ENCODE measurements at places on chromosomes 4 and X.
A peak's percentile ranks its signal among the peaks of the same experiment; 100 is the strongest.

DNA sequence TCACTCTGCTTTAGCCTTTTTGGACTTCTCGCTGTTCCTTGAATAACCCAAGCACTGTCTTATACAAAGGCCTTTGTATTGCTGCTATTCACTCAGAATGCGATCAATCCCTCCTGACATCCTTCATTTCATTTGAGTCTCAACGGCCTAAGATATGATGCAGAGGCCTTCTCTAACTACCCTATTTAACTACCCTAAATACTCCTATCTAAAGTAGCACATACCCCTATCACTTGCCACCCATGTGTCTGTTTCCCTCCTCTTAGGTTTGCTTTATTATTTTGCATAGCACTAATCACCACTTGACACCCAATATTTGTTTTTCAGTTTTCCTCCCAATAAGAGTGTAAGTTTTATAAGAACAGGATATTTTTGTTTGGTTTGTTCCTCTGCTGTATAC, 42.3 kb upstream of the ACSL4 start:
- no peak for DNase-seq

DNA sequence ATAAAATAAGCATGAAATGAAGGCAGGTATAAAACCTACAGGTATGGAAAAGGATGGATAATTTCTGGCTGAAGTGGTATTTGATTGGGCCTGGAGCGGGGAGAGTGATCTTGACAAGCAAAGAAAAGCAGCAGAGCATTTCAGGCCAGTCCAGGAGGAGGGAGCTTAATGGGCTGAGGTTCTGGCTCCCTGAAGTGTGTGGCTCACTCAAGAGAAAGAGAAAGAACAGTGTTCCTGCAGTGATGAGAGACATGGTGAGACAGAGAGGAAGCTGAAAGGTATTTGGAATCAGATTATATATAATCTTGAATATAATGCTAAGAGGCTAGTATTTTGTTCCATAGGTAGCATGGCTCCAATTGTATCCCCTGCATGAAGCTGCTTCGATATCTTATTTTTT, 153.5 kb downstream of the MGST2 start:
- DNase-seq, result no peak

DNA sequence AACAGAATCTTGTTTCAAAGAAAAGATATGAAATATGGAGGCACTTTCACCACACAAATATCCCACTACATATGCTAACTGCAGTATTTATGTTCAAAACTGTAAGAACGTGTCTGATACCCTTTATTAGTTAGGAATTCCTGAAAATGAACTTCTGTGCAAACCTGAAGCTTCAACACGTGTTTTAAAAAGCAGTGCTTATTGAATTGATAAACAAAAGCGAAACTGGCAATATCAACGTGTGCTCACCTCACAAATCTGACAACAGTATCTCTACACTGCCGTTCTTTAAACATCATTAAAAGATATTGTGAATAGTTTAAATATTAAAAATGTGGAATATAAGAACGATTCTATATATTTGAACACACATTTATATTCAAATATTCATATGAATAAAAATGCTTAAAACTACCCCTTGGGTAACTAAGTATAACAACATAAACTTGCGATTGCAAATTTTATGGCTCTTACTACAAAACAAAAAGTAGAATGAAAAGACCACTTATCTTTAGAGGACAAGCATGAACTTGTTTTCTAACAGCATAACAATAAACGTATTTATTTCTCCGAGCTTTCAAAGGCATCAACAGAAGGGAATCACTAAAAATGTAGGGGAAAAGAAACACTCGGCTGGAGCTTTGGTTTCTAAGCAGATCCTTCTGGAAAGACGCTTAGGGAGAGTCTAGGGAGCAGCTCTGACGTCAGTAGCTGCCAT, at the start of gene LRP2BP:
Gene LRP2BP (minus strand): TSS at position 687 of the 718 bp plus-strand sequence. CDS start 17,738 bp downstream, outside the sequence.
- DNase-seq, result no peak

GRCh38 chrX:63764946-63765345, 20.1 kb downstream of the ARHGEF9 start:
- no peak for DNase-seq

DNA sequence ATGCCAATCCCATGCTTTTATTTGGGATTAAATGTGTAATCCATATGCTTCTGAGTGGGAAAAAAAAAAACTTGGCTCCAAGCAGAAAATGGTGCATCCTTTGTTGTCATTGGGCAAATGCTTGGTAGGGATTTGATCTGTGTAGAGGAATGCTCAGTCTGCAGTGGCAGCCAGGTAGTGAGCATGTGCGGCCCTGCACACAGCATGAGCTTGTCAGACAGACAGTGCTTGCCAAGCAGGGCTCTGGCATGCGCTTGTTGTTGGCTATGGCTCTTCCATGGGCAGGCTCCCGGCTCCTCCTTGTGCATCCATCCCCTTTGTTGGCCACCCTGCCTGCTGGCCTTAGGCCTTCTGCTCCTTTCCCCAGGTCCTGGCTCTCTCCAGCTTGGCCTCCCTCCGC, 130.3 kb downstream of the GPR143 start:
- no peak for DNase-seq

GRCh38 chrX:31063114-31063513, 8.7 kb downstream of the FTHL17 start:
- DNase-seq, result no peak

GRCh38 chr4:24583451-24584210, 723 bp downstream of the DHX15 start:
- peak; percentile 18 for DNase-seq

DNA sequence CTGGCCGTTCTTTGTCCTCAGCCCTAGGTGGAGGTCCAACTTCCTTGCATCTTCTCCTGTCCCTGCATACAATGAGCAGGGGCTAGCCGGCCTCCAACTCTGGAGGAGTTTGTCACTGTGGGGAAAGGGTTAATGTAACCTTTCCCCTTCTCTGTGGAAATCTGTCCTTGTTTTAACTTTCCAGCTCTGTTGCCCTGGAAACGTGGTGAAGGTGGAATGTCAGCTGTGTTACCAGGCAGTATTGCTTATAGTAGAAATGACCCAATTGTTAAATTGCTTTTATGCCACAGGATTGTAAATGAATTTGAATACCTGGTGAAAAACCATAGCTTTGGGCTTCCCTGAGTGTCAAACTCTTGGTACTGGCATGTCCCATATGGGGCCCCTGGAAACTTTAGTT, 131.6 kb upstream of the SCML1 start:
- DNase-seq, result no peak

DNA sequence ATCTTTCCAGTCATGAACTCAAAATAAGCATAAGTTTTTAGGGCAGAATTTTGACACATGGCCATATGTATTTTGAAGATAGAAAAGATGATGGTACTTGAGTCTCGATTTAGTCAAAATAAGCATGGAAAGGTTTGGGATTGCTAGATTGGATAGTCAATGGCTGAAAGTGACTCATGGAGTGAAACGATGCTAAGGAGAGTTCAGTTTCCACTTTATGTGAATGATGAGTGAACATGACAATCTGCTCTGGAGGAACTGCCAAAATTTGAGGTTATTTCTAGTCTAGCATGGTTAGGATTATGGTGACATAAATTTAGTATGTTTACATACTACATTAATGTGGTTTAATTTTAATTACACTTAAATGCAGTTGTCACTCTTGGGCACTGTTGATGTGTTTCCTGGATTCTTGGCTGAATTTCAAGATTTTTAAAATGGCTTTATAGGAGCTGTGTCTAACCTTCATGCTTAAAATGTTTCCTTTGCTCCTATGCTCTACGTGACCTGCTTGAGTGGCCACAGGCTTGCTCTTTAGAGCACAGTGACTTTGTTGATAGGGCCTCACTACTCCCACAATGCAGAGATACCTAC, 17.1 kb downstream of the DDX3X start:
- no peak for DNase-seq

DNA sequence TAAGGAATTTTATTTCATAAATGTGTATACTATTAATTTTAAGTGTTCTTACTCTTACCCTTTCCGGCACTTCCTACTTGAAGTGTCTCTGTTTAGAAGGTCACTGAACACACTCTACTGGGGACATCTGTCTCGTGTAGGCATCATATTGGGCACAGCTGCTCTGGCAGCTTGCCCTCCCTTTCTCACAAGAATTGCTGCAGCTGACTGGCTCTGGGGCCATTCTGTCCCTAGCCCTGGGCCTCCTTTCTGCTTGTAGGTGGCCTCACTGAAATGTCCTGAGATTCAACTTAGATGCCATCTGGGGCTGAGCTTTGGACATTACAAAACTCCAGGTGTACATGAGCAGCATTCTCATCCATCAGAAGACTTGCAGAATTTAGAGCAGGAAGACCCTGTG, 49.6 kb downstream of the SMAD1 start:
- no peak for DNase-seq

- DNase-seq, result no peak
These were observed 230.3 kb downstream of the APBB2 start for GRCh38 chr4:40984051-40984450.

GRCh38 chr4:101421386-101421785, 74.1 kb upstream of the PPP3CA start:
- DNase-seq, result no peak

- DNase-seq, result no peak
These were observed 7.0 kb upstream of the TXK start for GRCh38 chr4:48141048-48141447.

- DNase-seq, result peak; percentile 13
These were observed 405 bp upstream of the HS3ST1 start for GRCh38 chr4:11428899-11429698.

- no peak for DNase-seq
These were observed 108.0 kb downstream of the LRBA start for GRCh38 chr4:150906987-150907633.

DNA sequence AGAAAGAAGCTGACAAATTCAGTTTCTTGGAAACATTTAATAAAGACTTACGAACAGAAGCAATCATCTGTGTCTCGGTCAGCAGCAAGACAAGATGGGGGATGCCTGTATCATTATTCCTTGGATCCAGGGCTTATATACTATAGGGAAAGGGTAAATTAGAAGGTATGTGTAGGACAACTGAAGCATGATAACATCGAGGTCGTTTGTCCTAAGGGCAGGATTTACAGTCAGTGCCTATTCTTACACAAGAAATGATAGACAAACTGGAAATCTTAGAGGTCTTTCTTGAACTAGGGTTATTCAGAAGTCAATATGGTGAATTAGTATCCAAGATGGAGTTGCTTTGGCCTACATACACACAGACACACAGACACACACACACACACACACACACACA, 553.0 kb downstream of the STPG2 start:
- DNase-seq, result no peak

- no peak for DNase-seq
These were observed 646.0 kb upstream of the PITX2 start for GRCh38 chr4:111268769-111269414.

- no peak for DNase-seq
These were observed 79.6 kb downstream of the VCX2 start for GRCh38 chrX:8091510-8091909.

- DNase-seq, result peak; percentile 30
These were observed 20.5 kb downstream of the SLC25A5 start for GRCh38 chrX:119488749-119489148.

GRCh38 chr4:147855571-147856009, 123.7 kb downstream of the ARHGAP10 start:
- no peak for DNase-seq

GRCh38 chr4:71639380-71639779, 144.5 kb downstream of the GC start:
- DNase-seq, result no peak

DNA sequence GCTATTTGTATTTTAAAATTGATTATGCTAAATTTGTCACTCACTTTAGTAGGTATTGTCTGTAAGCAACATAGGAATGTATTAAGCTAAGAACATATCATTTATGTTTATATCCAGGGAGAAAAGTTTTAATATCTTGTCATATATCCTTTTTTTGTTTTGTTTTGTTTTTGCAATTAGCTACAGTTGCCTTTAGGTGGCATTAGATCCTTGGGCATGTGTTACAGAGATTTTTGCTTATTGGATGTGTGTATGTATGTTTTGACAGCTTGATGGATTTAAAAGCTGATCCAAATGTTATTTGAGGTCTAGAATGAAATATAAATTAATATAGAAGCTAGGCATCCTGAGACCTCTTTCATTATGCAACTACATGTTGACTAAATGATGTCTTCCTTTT, 36.1 kb upstream of the OTUD4 start:
- DNase-seq, result no peak

DNA sequence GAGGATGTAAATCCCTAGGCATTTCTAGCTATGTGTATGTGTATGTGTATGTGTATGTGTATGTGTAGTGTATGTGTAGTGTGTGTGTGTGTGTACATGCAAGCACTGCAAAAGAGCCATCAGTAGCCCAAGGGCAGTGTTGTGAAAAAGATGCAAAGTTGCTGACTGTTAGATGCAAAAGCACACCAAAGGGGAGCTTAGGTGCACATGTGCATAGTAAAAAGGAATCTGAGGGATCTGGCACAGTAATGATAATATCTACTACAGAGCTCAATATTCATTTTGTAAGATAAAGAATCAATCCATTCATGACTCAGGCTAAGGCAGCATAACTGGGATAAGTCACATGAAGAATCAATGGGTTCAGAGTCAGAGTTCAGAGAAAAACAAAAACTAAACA, 80.2 kb downstream of the TMEM47 start:
- no peak for DNase-seq
